NCI-H2081 treated with DMSO at 0.1 percent for 48 hours (cell line): ENCODE measurements at places on chromosomes 5 and 9.
A peak's percentile ranks its signal among the peaks of the same experiment; 100 is the strongest.

DNA sequence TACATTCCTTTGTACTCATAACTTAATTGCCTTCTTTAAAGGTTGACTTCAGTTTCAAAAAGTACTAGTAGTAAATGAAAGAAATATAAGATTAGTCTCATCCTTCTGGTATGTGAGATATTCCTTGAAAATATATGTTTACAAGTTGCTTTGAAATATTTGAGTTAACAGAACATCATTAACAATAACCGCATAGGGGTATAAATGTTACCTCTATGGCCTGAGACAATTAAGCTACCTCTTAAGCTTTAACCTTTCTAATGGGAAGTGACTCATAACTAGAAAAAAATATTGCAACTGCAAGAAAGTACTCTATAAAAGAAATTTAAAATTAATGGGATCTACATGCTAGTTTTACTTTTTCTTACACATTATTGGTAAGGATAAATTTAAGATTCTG is 399.0 kb downstream of the CDH10 start:
- DNase-seq: no peak

DNA sequence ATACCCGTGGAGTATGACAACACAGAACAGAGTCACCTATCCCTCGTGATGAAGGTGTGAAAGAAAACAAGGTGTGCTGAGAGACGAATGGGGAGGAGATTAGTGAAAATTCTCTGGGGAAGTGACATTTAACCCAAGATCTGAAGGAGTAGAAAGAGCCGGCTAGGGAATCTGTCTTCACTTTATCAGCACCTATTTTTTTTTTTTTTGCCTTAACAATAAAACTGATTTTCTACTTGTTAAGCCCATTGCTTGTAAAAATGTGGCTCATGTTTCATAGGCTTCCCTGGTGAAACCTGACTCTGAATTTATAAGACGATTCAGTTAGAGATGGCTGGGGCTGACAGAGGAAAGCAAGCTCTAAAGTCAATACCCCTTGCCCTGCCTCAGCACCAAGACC is 322.6 kb upstream of the MSX2 start:
- no peak for DNase-seq

DNA sequence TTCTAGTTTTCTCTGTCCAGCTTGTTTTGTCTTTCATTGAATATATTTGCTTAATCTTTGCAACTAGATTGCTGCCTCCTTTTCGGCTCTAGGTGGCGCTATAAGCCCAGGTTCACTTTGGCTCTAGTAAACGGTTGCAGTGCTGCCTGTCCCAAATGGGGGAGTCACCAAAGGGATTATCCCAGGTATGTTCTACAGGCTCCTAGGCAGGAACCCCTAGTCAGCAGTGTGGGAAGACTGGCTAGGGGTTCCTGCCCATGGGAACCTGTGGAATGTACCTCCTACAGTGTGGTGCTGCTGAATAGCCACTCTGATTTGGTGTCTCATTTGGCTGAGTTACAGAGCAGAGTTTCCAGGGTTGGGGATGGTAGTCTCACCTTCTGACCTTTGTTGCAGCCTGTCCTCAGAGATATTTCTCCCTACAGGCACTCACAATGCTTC is 85.2 kb downstream of the ARSB start:
- DNase-seq: no peak

DNA sequence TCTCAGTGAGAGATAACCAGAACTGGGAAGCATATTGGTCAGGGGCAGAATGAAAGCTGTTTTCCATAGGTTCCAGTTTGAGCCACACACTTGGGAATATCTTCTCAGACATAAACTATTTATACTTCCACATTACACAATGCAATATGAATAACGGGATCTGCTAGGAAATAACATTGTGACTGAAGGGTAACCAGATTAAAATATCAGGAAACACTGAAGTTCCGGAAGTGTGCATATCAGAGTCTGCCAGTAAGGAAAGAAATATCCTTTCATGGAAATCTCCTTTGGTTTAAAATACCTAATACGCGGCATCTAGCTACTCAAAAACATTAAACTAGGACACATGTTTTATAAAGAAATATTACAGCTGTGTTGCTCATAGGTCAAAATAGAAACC is 56.3 kb downstream of the ST8SIA4 start:
- no peak for DNase-seq

DNA sequence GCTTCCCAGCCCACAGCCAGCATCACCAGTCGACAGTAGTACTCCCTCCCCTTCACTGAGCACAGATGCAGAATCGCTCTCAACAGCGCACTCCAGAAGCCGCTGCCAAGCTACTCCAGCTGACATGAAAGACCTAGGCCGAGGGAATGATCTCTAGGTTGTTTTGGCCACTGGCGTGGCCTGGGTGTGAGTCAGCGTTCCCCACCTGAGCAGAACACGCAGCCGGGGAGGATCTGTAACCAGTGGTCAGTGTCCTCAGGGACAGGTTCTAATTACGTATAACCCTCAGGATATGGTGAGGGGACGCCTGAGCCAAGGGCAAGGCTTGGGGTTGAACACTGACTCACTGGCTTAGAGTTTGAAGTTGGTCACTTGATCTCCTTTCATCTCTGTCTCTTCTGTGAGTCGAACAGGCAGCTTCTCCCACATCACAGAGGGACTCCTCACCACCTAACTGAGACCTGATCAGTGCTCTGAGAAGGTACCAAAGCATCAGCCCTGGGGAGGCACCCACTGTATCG is 76.9 kb upstream of the IL17B start:
- DNase-seq: no peak

- no peak for DNase-seq
These were observed 243.8 kb upstream of the WWC1 start for GRCh38 chr5:168047669-168048111.

- peak; percentile 16 for DNase-seq
These were observed 32.3 kb downstream of the TMEM174 start for GRCh38 chr5:73205305-73205704.

- no peak for DNase-seq
These were observed 132.1 kb downstream of the HSD17B3 start for GRCh38 chr9:96169901-96170300.

DNA sequence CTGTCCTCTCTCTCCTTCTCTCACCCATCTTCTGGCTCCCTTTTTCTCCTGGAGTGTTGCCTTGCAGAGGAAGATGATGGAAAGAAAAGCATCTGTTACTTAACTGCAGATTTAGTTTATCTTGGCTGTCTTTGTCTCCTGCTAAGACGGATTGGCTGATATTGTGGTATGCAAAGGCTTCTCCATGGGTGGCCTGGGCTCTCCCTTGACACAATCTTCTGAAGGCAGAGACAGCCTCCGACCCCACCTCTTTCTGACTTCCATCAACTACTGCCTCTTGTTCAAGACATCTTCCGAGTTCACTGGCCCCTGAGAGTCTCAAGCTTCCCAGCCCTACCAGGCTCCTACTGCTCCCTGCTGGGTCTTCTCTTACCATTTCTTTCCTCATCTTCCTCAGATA is 403.7 kb downstream of the LRRC70 start:
- no peak for DNase-seq

GRCh38 chr5:40364441-40364840 is 315.3 kb upstream of the PTGER4 start:
- no peak for DNase-seq
